ENCODE measurements at places on chromosomes 3 and 15. TPM values are rescaled to one million over a fixed set of nuclear protein-coding genes. Genes with fewer than 3 reads are reported as not detected.

GRCh38 chr15:25727116-25727515 lies 136.0 kb downstream of the ATP10A start:
- H3K4me3 ChIP-seq: no peak overlapping the region
- peaks cover 33% of the 10 kb centered on the region for H3K36me3 ChIP-seq
- no peak for DNase-seq
- no peak overlapping the region for H3K27ac ChIP-seq

The SMAD6 gene
- 0.40 TPM for total RNA-seq

The AHSG gene
- not detected for total RNA-seq

The TERC gene
- 1.8 TPM for total RNA-seq

- H3K4me3 ChIP-seq: peak overlapping the region; percentile 92
- DNase-seq: no peak
- peaks cover 85% of the 10 kb centered on the region for H3K4me1 ChIP-seq
- peaks cover 52% of the 10 kb centered on the region for H3K36me3 ChIP-seq
Observed at GRCh38 chr3:196642434-196642833, 2.9 kb downstream of the NRROS start.

GRCh38 chr3:183229178-183229577 lies 23.9 kb upstream of the B3GNT5 start:
- H3K27me3 ChIP-seq: no peaks in the 10 kb centered on the region
- peaks cover 14% of the 10 kb centered on the region for H3K4me1 ChIP-seq
- H3K36me3 ChIP-seq: peaks cover 3% of the 10 kb centered on the region
- H3K27ac ChIP-seq: no peak overlapping the region
- no peak overlapping the region for H3K4me3 ChIP-seq

The GALNT15 gene
- not detected for total RNA-seq

- no peak overlapping the region for H3K4me3 ChIP-seq
- H3K36me3 ChIP-seq: no peaks in the 10 kb centered on the region
- DNase-seq: no peak
- no peak overlapping the region for H3K27ac ChIP-seq
- H3K27me3 ChIP-seq: no peaks in the 10 kb centered on the region
- H3K4me1 ChIP-seq: no peaks in the 10 kb centered on the region
Observed at GRCh38 chr15:96230526-96231181, 99.8 kb upstream of the NR2F2 start.

- DNase-seq: peak; percentile 84
- peak overlapping the region; percentile 52 for H3K4me3 ChIP-seq
- no peaks in the 10 kb centered on the region for H3K36me3 ChIP-seq
- no peak overlapping the region for H3K27ac ChIP-seq
- peaks cover 21% of the 10 kb centered on the region for H3K27me3 ChIP-seq
- peaks cover 7% of the 10 kb centered on the region for H3K4me1 ChIP-seq
Observed at GRCh38 chr3:137032465-137033120, 74.8 kb downstream of the IL20RB start.

DNA sequence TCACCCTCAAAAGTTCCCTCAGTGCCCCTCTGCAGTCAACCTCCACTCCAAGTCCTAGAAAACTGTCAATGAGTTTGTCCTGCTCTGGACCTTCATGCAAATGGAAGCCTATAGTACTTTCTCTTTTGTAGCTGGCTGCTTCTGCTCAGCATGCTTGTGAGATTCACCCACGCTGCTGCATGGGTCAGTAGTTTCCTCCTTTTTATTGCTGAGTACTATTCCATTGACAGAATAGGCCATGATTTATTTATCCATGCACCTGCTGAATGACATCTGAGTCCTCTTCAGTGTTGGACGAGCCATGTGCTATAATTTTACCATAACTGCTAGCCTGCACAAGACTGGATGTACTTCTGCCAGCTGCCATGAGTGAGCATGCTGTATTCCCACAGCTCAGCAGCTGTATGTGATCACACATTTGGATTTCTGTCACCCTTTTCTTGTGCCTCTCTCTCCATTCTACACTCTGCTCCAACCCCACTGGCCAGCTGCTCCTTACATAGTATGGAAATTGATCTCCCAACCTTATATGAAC lies 26.3 kb downstream of the CDCP1 start:
- peaks cover 27% of the 10 kb centered on the region for H3K36me3 ChIP-seq
- no peak for DNase-seq
- peaks cover 61% of the 10 kb centered on the region for H3K4me1 ChIP-seq
- peaks cover 9% of the 10 kb centered on the region for H3K27me3 ChIP-seq
- H3K27ac ChIP-seq: peak overlapping the region; percentile 57
- H3K4me3 ChIP-seq: no peak overlapping the region

GRCh38 chr3:1251282-1252060 lies 158.6 kb downstream of the CNTN6 start:
- H3K27me3 ChIP-seq: no peaks in the 10 kb centered on the region
- H3K27ac ChIP-seq: no peak overlapping the region
- H3K4me1 ChIP-seq: no peaks in the 10 kb centered on the region
- no peak for DNase-seq

GRCh38 chr15:61807281-61807929 lies 252.8 kb downstream of the VPS13C start:
- H3K36me3 ChIP-seq: no peaks in the 10 kb centered on the region
- H3K4me1 ChIP-seq: no peaks in the 10 kb centered on the region
- H3K27ac ChIP-seq: no peak overlapping the region
- DNase-seq: no peak

The SPSB4 gene
- total RNA-seq: not detected

- no peak overlapping the region for H3K4me3 ChIP-seq
- H3K4me1 ChIP-seq: no peaks in the 10 kb centered on the region
- H3K36me3 ChIP-seq: no peaks in the 10 kb centered on the region
- H3K27me3 ChIP-seq: no peaks in the 10 kb centered on the region
- no peak for DNase-seq
Observed at GRCh38 chr15:69132977-69133861, 27.2 kb upstream of the GLCE start.

DNA sequence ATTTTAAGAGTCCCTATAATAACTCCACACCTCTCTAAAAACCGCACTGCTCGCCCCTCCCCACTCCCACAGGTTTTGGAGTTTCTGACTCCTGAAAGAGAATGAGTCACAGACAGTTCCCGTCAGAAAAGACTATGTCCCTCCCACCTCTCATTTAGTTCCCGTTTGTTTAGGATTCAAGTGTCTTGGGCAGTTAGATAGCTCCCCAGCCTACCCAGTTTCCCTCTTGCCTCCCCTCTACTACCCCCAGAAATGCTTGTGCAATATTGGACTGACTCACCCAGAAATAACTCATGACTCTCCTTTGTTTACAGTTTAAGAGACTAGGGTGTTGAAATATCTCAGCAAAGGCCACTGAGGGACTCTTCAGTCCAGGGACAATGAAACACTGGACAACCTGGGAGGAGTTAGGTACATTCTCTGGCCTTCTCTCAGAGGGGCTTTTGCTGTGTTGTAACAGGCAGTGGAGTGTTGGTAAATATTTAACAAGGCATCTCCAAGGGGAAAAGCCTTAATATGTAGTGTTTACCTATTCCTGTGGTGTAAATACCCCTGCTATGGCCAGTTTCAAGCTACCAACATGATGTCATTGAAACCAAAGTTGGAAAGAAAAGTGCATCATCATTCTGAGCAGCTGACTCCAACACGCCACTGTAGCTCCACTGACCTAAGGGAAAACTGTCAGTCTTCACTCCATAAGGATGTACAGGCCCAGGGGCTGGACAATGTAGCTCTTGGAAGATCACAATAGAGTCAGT lies 96.1 kb upstream of the CHD2 start:
- peak overlapping the region; percentile 52 for H3K27ac ChIP-seq
- H3K4me3 ChIP-seq: no peak overlapping the region
- H3K4me1 ChIP-seq: peaks cover 44% of the 10 kb centered on the region
- H3K27me3 ChIP-seq: no peaks in the 10 kb centered on the region
- H3K36me3 ChIP-seq: peaks cover 17% of the 10 kb centered on the region

DNA sequence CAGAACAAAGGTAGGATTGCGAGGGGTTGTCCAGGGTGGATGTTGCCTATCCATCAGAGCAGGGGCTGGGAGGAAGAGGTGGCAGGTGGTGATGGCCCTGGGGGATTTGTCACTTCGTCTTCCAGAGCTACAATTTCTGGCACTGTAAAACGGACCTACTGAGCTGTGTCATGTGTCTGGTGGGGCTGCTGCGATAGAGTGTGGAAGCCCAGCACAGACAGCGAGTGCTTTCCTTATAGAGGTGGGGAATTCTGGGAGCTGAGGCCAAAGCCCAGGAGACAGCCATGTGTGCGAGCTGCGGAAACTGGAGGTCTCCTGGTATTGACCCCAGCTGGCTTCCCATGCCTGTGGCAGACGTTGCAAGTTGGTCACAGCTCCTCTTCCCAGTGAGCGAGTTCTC lies 61.2 kb upstream of the SEC22A start:
- H3K27me3 ChIP-seq: no peaks in the 10 kb centered on the region
- peaks cover 3% of the 10 kb centered on the region for H3K36me3 ChIP-seq
- H3K4me1 ChIP-seq: no peaks in the 10 kb centered on the region
- no peak overlapping the region for H3K4me3 ChIP-seq
- DNase-seq: no peak
- no peak overlapping the region for H3K27ac ChIP-seq

DNA sequence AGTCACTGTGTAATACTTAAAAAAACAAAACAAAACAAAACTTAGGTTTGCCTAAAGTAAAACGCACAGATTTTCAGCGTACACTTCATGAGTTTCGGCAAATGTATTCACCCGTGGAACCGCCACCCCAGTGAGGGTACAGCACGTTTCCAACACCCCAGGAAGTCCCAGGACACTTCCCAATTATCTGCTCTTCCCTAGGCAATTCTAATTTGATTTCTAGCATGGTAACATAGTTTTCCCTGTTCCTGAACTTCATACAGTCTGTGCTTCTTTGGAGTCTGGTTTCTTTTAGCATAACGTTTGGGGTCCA lies 497 bp upstream of the CLASP2 start:
- peak overlapping the region; percentile 90 for H3K4me3 ChIP-seq
- no peak for DNase-seq
- H3K27me3 ChIP-seq: no peaks in the 10 kb centered on the region
- peaks cover 2% of the 10 kb centered on the region for H3K36me3 ChIP-seq
- H3K27ac ChIP-seq: peak overlapping the region; percentile 96
- H3K4me1 ChIP-seq: peaks cover 13% of the 10 kb centered on the region

The POLQ gene
- total RNA-seq: 29.0 TPM

- H3K4me3 ChIP-seq: no peak overlapping the region
- no peak overlapping the region for H3K27ac ChIP-seq
- peaks cover 2% of the 10 kb centered on the region for H3K27me3 ChIP-seq
- no peaks in the 10 kb centered on the region for H3K36me3 ChIP-seq
- DNase-seq: no peak
Observed at GRCh38 chr15:81050805-81051204, 50.1 kb downstream of the TLNRD1 start.

DNA sequence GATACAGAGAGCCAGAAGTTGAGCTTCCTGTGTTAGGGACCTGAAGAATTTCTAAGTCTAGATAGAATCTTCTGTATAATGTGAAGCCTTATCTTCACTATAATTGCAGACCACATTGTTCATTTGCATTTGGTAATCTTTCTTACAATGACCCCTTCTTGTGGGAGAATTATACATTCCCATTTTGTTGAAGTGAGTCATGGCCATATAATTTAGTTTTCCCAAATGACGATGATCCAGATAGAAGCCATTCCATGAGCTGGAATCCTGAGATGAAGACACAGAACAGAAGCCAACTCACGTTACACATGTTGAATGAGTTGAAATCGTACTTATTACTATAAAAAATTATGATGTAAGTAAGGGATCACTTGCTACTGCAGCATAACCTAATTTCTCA lies 187.8 kb downstream of the TUSC7 start:
- no peak overlapping the region for H3K27ac ChIP-seq
- H3K4me1 ChIP-seq: no peaks in the 10 kb centered on the region
- H3K36me3 ChIP-seq: no peaks in the 10 kb centered on the region
- no peak overlapping the region for H3K4me3 ChIP-seq
- no peaks in the 10 kb centered on the region for H3K27me3 ChIP-seq
- no peak for DNase-seq

GRCh38 chr3:99384596-99384995 lies 253.8 kb upstream of the COL8A1 start:
- H3K4me1 ChIP-seq: no peaks in the 10 kb centered on the region
- H3K4me3 ChIP-seq: no peak overlapping the region
- H3K36me3 ChIP-seq: no peaks in the 10 kb centered on the region

The NLGN1 gene
- total RNA-seq: not detected

DNA sequence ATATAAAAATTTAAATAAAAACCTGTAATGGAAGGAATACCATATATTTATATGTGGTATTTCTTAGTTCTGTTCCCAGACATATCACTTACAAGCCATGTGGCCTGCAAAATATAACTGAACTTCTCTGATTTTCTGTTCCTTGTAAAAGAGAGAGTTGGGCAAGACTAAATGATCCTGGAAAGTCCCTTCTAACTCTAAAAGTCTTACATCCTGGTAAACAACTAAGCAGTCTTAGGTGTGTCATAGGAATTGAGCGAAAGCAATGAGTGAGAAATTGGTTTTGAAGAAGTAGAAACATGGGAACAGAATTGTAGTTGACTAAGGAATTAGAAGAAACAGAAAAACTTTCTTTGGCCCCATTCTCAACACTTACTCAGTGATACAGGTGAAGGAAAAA lies 25.3 kb upstream of the IL20RB start:
- H3K27ac ChIP-seq: no peak overlapping the region
- peaks cover 62% of the 10 kb centered on the region for H3K36me3 ChIP-seq
- no peaks in the 10 kb centered on the region for H3K27me3 ChIP-seq
- H3K4me3 ChIP-seq: no peak overlapping the region

Data from activated CD4-positive, alpha-beta T cell treated with anti-CD3 and anti-CD28 coated beads, Interleukin-2, amount 10 ng/mL, durations not matched to agents 7 days and 5 days (primary cell).